ENCODE measurements at places on chromosomes 3 and 15.

GRCh38 chr15:72155003-72155621 is 36.9 kb downstream of the SENP8 start:
- DNase-seq = peak; percentile 97

- DNase-seq = no peak
These were observed 1.5 kb upstream of the TM4SF19 start for GRCh38 chr3:196339493-196340254.

GRCh38 chr3:176904506-176904905 is 292.8 kb downstream of the TBL1XR1 start:
- no peak for DNase-seq

DNA sequence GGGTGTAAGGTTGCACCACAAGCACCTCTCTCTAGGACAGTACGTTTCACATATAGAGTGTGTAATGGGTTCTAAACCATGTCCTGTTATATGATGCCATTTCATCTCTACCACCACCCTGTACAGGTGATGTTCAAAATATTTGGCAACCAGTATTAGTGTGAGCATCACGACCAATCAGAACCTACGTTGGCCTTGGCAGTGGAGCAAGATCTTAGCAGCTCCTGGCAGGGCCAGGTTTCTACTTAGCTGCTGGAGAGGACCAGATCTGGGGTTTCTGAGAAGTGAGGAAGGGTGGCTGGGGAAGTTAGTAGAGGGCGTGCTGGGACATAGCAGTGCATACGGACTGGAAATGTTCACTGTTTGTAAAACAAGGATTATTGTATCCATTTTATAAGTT is 23.1 kb upstream of the MITF start:
- DNase-seq = no peak

- no peak for DNase-seq
These were observed 59.4 kb upstream of the IMPG2 start for GRCh38 chr3:101379658-101380376.

- DNase-seq = no peak
These were observed 142.2 kb upstream of the ZNF385D start for GRCh38 chr3:21893242-21893641.

- no peak for DNase-seq
These were observed 11.2 kb downstream of the CBLB start for GRCh38 chr3:105857601-105858000.

GRCh38 chr15:35290301-35290721 is 205.2 kb upstream of the NANOGP8 start:
- DNase-seq = no peak

DNA sequence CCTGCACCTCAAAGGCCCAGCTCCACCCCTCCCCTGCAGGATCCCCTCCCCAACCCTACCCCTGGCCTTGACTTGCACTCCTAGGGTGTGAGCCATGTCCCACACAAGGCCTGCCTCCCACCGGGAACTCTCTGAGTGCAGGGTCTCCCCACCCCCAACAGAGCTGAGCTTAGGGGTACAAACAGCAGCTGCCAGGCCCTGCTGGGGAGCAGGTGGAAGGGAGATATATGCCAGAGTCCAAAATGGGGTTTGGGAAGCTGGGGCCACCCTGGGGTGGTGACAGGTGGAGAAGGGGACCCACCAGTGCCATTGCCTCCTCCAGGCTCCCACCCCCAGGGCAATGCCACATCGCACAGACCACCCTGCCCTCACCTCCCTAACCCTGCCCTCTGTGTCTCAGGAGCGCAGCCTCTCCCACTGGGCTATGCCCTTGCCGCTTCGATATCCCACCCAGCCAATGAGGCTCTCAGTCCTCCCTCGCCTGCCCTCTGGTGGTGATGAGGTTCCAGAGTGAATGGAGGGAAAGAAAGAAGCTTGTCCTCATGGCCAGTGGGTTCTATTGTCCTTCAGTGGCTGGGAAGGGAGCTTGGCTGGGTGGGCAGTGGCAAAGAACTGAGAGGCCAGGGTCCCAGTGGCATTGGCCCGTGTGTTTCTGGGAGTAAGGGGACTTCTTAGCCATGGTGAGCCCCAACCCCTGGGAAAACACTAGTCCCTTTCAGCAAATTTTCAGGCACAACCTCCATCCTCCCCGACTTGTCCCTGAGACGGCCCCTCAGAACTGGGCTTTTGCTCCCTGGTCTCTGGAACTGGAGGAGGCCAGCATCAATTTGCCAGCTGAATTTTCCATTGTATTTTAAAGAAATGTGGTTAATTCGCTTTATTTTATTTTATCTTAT is 46.8 kb downstream of the CYP11A1 start:
- peak; percentile 80 for DNase-seq

- DNase-seq = no peak
These were observed 39.9 kb downstream of the TICRR start for GRCh38 chr15:89615135-89615534.

GRCh38 chr3:100637197-100637631 is 27.8 kb downstream of the ADGRG7 start:
- no peak for DNase-seq

- no peak for DNase-seq
These were observed 102.7 kb upstream of the AADACL2 start for GRCh38 chr3:151630938-151631441.

GRCh38 chr15:78630886-78631633 is 9.9 kb downstream of the CHRNB4 start:
- no peak for DNase-seq

DNA sequence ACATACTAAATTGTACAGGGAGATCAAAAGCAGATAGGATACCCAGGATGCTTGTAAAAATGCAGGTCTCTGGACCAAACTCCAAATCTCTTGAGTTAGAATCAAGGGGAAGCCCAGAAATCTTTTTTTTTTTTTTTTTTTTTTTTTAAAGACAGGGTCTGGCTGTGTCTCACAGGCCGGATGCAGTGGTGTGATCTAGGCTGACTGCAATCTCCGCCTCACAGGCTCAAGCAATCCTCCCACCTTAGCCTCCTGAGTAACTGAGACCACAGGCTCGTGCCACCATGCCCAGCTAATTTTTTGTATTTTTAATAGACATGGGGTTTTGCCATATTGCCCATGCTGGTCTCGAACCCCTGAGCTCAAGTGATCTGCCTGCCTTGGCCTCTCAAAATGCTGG is 373.5 kb downstream of the SHQ1 start:
- no peak for DNase-seq

DNA sequence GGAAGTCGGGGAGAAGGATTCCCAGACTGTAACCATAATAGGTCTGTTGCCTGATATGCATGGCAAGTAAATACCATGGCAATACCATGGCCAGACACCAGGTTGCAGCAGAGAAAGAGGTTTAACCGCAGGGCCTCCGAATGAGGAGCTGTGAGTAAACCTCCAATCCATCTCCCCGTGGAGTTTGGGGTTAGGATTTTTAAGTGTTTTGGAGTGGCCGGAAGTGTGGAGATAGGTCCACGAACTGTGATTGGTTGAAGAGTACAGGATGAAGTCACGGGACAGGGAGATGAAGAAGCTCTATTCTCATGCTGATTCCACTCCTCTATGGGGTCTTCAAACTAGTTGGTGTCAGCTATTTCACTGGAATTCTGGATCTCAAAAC is 127.9 kb downstream of the ST8SIA2 start:
- peak; percentile 85 for DNase-seq

- no peak for DNase-seq
These were observed 45.3 kb upstream of the LHFPL4 start for GRCh38 chr3:9598783-9599387.

GRCh38 chr15:85412956-85413854 is 32.8 kb downstream of the AKAP13 start:
- peak; percentile 75 for DNase-seq

All from stomach (tissue), 19 donors.